ENCODE measurements at places on chromosomes 4 and X. TPM values are rescaled to one million over a fixed set of nuclear protein-coding genes. Genes with fewer than 3 reads are reported as not detected.

Gene FAAH2
- 16.0 TPM for total RNA-seq

Gene ADH1A
- 1.4 TPM for total RNA-seq

Gene MAGEE1
- 2.4 TPM for total RNA-seq

Gene GABRQ
- total RNA-seq = 0.09 TPM

Gene SRPX2
- total RNA-seq = 13.6 TPM

Gene FTHL17
- total RNA-seq = not detected

Gene SLC9A7
- total RNA-seq = 6.9 TPM

Gene BCORL1
- total RNA-seq = 10.9 TPM

Gene NLGN3
- 0.86 TPM for total RNA-seq

Gene CLTRN
- 3.0 TPM for total RNA-seq

DNA sequence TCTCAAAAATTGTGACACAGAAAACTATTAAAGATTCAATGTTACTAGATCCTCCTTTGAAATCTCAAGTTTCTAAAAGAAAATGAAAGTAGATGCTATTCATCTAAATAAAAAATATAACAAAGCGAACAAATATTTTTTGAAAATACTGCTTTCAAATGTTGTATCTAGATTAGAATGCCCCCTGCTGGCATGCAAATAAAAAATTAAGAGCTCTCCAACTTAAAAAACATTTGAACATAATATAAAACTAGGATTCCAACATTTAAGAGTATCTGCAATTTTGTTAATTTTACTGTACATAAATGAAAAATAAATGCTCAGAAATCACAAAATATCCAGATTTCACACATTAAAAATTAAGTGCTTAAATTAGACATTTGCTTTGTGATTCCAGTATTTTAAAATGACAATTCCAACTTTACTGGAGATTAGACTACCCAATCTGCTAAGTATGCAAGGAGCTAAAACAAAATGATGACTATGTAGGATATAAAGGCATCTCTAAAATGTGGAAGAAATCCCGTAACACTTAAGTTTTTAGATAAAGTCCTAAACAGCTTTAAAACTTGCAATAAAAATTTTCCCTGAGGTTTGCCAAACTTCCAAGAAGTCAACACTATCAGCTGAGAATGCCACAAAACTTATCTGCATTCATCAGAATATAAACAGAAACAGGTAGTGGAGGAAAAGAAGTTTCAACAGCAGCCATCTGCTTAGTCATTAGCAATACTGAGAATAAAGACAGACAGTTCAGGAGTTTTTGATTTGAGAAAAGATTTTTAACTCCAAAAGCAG is 32.7 kb downstream of the DHX15 start:
- peaks cover 11% of the 10 kb centered on the region for H3K4me1 ChIP-seq
- no peak for DNase-seq
- H3K4me3 ChIP-seq = no peak overlapping the region
- peaks cover 34% of the 10 kb centered on the region for H3K36me3 ChIP-seq
- no peak overlapping the region for H3K27ac ChIP-seq

DNA sequence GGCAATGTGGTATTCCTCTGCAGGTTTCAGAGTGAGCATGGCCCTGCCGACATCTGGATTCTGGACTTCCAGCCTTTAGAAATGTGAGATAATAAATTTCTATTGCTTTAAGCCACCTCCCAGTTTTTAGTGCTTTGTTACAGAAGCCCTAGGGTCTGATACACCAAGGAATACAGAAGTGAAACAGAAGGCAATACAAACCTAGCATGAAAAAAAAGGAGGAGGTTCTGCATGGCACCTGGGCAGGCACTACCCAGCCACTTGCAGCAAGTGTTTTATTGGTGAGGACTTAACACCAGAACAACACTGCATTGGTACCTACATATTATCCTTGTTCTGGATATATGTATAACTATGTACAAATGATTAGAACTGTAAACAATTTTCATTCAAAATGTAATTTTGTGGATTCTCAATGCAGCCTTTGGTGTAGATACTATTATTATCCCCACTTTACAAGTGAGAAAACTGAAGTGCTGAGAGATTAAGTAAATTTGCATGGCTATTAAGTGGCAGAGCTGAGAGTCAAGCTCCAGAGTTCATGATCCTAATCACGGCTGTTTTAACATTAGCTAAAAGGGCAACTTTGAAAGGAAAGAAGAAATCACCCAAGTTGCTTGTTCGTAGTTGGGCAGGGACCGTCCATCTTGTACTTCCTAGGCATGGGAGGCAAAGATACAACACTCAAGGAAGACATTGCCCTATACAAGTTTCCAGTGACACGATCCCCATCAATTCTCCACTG is 71.8 kb downstream of the IL21 start:
- H3K27ac ChIP-seq = no peak overlapping the region
- H3K4me3 ChIP-seq = no peak overlapping the region
- no peak for DNase-seq
- H3K36me3 ChIP-seq = no peaks in the 10 kb centered on the region
- H3K27me3 ChIP-seq = no peaks in the 10 kb centered on the region

- H3K27ac ChIP-seq = no peak overlapping the region
- no peaks in the 10 kb centered on the region for H3K36me3 ChIP-seq
- no peaks in the 10 kb centered on the region for H3K4me1 ChIP-seq
- H3K27me3 ChIP-seq = no peaks in the 10 kb centered on the region
These were observed 65.7 kb downstream of the FREM3 start for GRCh38 chr4:143634763-143635162.

- H3K27me3 ChIP-seq = no peaks in the 10 kb centered on the region
- H3K4me3 ChIP-seq = no peak overlapping the region
- no peaks in the 10 kb centered on the region for H3K36me3 ChIP-seq
- DNase-seq = no peak
- no peak overlapping the region for H3K27ac ChIP-seq
- H3K4me1 ChIP-seq = no peaks in the 10 kb centered on the region
These were observed 138.8 kb downstream of the MTNR1A start for GRCh38 chr4:186416451-186417060.

DNA sequence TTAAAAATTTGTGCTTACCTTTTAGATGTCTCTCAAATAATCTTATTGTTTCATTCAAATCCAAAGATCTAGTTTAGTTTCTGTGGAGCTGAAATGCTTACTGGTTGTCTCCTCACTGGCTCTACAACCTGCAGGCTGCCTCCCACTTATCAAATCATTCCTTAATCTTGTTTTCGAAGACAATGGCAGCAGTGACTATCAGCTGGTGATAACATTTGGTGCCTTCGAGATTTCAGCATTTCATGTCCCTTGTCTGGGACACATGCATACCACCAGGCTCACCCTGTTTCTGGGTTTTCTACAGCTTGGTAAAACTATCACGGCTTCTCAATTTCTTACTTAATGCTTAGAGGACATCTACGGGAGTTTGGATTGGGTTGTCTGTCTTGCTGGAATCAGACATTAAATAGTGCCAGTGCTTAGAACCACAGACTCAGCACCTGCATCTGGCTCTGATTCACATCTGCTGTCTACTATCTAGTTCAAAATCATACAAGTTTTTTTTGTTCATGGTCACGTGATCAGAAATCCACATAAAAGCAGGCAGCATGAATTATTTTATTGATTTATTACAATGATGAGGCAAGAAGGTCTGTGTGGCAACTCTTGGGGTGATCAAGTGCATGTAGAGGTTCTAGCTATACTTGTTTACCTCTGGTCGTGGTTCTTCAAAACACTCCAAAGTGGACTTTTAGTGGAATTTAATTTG is 32.0 kb upstream of the SMARCAD1 start:
- H3K27ac ChIP-seq = no peak overlapping the region
- no peaks in the 10 kb centered on the region for H3K36me3 ChIP-seq
- no peak for DNase-seq
- H3K4me3 ChIP-seq = no peak overlapping the region

DNA sequence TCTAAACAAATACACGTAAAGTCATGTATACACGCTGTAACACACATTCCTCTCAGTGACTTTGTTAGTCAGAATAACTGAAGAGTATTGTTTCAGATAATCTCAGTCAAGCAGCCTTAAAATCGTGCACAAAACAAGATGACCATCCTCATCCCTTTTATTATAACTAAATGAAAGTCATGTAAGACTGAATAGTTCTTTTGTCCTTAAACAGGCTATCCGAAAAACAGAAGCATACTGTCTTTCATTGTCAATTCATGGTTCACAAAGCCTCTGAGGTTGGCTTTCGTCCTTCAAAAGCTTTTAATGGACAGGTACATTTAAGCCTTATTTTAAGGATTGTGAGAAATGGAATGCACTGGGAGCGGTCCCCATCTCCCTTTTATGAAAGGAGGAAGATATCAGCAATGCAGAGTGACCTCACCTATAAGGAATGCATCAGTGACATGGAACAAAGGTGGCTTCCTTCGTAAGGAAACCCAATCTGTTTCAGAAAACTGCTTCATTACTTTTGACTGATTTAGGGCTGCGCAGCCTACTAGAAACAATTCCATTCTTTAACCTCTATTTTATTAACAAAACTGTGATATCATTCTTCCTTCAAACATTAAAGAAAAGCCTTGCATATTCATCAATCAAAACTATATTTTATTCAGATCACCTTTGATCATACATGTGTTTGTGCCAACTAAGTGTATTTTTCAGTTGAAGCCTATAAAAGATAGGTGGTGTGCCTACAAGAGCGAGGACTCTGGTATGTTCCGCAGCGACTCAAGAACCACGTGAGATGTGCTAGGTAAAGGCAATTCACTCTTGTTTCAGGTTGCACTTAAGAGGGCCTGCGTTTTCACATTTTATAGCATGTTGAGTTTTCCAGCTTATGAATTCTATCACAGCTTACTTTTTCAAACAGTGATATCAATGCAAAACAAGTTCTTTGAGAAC is 19.2 kb downstream of the SH3RF1 start:
- peaks cover 69% of the 10 kb centered on the region for H3K4me1 ChIP-seq
- no peaks in the 10 kb centered on the region for H3K27me3 ChIP-seq
- no peaks in the 10 kb centered on the region for H3K36me3 ChIP-seq
- no peak for DNase-seq

DNA sequence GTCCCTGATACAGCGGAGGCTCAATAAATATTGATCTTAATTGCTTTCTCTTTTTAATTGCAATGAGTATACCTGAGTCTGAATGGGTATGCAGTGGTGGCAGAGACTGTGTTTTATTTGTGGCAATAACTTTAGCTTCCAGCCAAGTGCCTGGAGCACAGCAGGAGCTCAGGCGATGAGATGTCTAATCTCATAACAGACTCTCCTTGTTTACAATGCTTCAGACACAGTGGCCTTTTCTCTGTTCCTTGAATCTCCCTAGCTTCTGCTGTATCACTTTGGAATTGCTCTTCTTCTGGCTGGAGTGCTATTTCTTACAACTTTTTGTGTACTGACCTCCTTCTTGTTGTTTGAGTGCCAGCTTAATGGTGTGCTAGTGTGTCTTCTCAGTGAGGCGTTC is 91.5 kb upstream of the UNC5C start:
- no peaks in the 10 kb centered on the region for H3K27me3 ChIP-seq
- no peaks in the 10 kb centered on the region for H3K4me1 ChIP-seq
- H3K27ac ChIP-seq = no peak overlapping the region
- DNase-seq = no peak
- no peak overlapping the region for H3K4me3 ChIP-seq

DNA sequence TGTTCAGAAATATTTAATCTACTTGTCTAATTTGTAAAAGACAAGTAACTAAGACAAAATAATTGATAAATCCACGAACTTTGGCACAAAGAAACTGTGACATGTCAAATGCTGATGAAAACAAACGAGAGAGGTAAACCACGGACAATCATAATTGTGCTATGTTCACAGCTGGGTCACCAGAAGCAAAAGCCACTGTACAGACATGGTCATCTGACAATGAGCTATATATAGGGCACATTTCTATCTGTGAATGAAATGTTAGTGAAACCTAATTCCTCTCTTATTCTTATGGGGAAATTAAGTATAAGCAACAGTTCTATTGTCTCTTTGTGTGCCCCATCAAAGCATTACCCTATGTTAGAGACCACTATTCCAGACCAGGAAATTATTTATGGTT is 444.0 kb upstream of the TRAM1L1 start:
- no peak for DNase-seq
- no peak overlapping the region for H3K4me3 ChIP-seq
- no peak overlapping the region for H3K27ac ChIP-seq
- no peaks in the 10 kb centered on the region for H3K36me3 ChIP-seq
- H3K4me1 ChIP-seq = no peaks in the 10 kb centered on the region

DNA sequence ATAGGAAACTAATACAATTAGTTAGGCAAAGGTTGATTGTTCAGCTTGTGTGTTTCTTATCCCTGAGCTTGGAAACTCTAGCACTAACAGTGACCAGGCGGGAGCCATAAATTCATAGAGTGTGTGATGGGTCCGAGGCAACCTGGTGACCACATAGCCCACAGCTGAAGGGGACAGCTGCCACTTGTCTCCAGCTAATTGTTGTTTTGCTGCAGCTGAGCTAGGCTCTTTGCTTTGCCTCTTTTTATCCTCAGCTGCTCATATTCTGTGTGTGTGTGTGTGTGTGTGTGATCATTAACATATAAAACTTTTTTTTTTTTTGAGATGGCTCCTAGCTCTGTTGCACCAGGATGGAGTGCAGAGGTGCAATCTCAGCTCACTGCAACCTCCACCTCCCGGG is 53.2 kb downstream of the DOCK11 start:
- no peaks in the 10 kb centered on the region for H3K4me1 ChIP-seq
- no peak for DNase-seq
- H3K36me3 ChIP-seq = no peaks in the 10 kb centered on the region
- H3K27me3 ChIP-seq = no peaks in the 10 kb centered on the region
- no peak overlapping the region for H3K27ac ChIP-seq

DNA sequence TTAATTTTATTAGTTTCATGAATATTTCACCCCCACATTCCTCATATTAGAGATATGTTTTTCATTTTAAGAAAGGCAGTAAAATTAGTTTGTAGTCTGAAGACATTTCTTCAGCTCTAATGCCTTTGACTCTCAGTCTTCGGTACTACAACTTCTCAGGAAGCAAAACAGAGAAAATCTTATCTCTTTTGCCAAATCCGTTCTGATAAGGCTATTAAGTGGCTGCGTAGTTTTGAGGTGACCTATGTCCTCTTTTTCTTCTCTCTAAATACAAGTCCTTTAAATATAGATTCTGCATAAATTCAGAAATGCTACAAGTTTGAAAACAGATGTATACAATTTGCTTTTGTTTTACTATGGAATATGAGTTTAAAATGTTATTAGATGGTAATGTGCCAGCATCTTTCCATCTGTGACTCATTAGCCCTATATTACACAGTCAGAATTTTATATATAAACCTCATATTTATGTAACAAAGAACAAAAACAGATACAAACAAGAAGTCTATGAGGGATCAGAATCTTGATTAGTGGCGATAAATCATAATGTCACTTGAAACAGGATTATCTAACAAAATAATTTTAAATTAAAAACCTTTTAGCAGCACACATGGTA is 181.2 kb upstream of the ETNPPL start:
- no peak overlapping the region for H3K4me3 ChIP-seq
- H3K27ac ChIP-seq = no peak overlapping the region
- H3K36me3 ChIP-seq = no peaks in the 10 kb centered on the region
- no peaks in the 10 kb centered on the region for H3K27me3 ChIP-seq

GRCh38 chr4:82799006-82799881 is 648 bp upstream of the SCD5 start:
- no peaks in the 10 kb centered on the region for H3K27me3 ChIP-seq
- H3K36me3 ChIP-seq = no peaks in the 10 kb centered on the region
- H3K27ac ChIP-seq = no peak overlapping the region
- H3K4me1 ChIP-seq = peaks cover 10% of the 10 kb centered on the region

All from lung (tissue), 17 donors.